Suppressor macrophage treated with lipopolysaccharide for 1 hour (primary cell): ENCODE measurements at places on chromosomes 6 and 20.

GRCh38 chr6:14791526-14791925 is 454.3 kb upstream of the JARID2 start:
- DNase-seq: peak; percentile 76

GRCh38 chr6:52927451-52927850 is 18.0 kb upstream of the GSTA3 start:
- no peak for DNase-seq

DNA sequence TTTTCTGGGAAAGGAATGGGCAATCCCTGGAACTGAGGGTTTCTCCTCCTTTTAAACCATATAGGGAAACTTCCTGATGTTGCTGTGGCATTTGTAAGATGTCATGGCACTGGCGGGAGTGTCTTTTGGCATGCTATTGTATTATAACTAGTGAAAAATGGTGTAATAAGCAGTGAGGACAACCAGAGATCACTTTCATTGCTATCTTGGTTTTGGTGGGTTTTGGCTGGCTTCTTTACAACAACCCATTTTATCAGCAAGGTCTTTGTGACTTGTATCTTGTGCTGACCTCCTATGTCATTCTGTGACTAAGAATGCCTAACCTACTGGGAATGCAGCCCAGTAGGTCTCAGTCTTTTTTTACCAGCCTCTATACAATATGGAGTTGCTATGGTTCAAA is 9.1 kb upstream of the DCBLD1 start:
- no peak for DNase-seq

DNA sequence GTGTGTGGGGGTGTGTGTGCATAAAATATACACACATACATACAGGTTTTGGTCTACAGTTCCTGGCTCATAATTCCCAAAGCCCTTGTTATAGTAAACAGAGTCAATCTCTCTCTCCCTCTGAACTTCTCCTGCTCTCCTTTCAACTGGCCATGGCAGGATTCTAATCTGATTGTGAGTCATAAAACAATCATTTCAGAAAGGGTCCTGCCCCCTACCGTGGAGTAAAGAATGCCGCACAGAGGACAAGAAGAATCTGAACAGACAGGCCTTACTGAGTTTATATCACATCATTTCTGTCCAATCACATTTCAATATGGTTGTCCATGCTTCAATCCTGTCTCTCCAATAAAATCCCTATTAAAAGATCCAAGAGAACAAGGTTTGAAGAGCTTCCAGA is 416.9 kb downstream of the FRK start:
- no peak for DNase-seq

DNA sequence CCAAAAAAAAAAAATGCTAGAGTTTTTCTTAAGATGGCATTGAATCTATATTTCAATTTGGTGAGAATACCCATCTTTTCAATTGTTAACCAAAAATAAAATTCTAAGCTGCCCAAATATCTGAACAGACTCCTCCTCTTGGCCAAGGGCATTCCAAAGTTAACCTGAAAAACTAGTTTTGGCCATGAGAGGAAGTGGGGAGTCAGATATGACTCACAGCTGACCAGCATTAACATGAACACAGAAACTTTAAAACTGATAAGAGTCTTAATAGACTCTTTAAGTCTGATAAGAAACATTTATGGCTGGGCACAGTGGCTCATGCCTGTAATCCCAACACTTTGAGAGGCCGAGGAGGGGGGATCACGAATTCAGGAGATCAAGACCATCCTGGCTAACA is 171.3 kb downstream of the FAXC start:
- DNase-seq: no peak

- DNase-seq: no peak
Measured at GRCh38 chr6:14730654-14731053, 515.2 kb upstream of the JARID2 start.

- DNase-seq: no peak
Measured at GRCh38 chr6:2732503-2733089, 18.1 kb downstream of the MYLK4 start.

DNA sequence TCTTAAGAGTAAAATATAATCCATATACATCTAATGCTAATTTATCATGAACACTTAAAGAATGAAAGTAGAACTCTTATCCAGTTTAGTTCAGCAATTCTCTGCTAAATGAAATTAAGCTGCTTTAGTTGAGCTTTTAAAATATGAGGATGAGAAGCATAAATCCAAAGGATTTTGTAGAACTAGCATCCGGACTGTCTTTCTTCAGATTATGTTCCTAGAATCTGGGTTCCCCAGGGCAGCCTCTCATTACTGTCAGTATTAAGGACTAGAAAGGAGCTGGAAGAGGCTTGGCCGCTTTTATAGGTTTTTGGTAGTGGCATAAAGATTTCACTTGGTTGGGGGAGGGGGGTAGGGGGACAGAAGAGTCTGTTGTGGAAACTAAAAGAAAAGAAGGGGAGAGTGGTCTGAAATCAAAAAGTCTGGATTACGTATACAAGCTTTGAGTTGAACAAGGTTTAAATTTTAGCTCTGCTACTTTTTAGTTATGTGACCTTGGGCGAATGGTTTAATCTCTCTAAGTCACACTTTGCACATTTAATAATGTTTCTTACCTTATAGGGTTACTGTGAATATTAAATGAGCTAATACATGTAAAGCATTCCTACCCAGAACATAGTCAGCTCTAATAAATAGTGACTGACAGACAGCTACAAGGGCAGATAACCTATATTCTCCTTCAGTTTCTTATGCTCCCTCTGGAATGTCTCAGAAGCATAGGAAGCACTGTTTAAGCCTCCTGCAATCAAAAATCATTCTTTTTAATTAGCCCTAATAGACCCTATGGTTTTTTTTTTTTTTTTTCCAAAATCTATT is 3.7 kb downstream of the SGK1 start:
- DNase-seq: no peak

DNA sequence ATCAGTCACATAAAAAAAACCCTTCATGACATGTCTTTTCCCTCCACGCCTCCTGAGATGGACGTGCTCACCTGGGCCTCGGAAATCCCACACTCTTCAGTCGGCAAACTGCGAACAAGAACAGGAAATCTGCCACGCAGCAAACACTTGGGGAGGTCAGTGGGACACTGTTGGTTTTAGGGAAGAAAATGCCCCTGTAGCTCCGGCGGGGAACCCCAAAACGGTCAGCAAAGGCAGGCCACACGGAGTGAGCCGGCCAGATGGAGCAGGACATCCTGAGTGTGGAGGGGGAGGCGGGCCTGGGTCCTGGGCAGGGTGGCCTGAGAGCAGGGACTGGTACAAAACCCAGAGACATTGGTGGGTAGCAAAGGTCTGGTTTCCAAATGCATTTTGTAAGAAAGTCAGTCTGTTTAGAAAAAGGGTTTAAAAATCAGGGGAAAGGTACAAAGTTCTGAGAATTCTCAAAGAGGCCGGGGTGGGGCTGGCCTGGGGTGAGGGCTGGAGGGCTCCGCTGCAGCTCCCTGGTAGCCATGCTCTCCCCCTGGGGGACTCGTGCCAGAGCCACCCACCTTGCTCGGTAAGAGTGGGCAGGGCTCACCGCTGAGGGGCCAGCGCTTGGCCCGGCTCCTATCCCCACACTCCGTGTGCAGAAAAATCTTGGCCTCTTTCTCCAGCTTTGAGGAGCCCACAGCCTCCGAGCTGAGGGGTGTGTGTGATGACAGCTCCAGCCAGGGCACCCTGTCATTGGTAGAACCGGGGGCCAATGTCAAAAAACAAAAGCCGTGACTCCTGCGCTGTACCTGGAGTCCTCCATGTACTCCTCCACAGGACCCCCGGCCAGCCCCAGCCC is 5.2 kb downstream of the SLC2A4RG start:
- no peak for DNase-seq

- no peak for DNase-seq
Measured at GRCh38 chr6:136923954-136924673, 2.0 kb downstream of the SLC35D3 start.

DNA sequence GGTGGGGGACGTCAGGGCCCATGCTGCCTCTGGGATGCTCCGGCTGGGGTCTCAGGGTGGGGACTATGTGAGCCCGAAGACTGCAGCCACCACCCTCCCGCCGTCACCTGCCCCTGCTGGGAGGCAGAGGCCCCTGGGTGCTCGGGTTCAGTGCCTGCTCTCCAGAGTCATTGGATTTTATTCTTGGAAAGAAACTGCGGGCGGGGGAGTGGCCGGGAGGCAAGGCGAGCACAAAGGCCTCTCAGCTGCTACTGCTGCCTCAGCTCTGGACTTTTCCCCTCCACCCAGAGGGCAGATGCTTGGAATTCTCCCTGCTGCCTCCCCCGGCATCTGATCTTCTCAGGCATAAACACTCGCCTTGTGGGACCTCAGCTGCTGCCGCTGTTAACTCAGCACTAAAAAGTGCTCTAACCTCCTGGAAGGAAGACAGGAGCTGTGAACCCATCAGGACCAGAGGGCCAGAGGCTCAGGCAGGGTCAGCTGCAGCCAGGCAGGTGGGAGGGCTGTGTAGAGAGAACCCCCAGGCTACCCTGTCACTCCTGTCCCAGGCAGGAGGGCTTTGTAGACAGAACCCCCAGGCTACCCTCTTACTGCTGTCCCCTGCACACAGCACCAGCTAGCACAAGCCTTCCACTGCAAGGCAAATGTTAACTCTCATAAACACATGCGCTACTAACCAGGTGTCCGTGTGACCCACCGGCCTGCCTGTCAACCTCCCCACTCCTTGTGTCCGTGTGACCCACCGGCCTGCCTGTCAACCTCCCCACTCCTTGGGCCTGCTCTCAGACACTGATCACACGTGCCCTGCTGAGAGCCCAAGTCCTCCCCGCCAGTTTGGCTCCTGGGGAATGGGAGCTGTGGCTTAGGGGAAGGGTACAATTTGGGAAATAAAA is 9.4 kb upstream of the FRMD1 start:
- no peak for DNase-seq

GRCh38 chr6:43948527-43949485 is 178.4 kb downstream of the MRPL14 start:
- DNase-seq: no peak

GRCh38 chr6:116876635-116877611 is at the start of gene RFX6:
Gene RFX6 (plus strand): TSS chr6:116877242. CDS start chr6:116877276, 34 bp downstream.
- DNase-seq: no peak

GRCh38 chr6:66970373-66970772 is 1263.3 kb upstream of the EYS start:
- no peak for DNase-seq

GRCh38 chr20:7935027-7935551 is 5.2 kb downstream of the HAO1 start:
- DNase-seq: peak; percentile 51

GRCh38 chr6:68691120-68691519 is 56.0 kb downstream of the ADGRB3 start:
- no peak for DNase-seq

- DNase-seq: no peak
Measured at GRCh38 chr6:56802584-56802983, 152.3 kb upstream of the BEND6 start.

DNA sequence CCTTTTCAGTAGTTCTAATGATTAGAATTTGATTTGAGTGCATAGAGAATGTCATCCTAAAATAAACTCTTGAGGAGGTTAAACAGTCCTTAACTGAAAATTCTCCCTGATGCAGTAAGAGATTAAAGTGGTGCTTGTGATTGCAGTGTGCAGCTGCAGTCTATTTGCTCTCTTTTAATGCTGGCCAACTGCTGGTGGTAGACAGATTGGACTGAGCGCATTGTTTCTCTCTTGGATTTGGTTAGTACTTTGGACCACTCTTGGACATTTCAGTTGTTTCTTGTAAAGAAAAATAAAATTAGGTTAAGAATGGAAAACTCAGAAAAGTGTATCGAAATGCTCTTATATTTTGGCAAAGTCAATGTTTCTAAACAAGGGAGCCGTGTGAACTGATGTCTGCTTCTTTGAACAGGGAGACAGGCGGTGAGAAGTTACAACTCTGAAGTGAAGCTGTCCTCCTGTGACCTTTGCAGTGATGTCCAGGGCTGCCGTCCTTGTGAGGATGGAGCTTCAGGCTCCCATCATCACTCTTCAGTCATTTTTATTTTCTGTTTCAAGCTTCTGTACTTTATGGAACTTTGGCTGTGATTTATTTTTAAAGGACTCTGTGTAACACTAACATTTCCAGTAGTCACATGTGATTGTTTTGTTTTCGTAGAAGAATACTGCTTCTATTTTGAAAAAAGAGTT is 127.2 kb downstream of the CD109 start:
- DNase-seq: no peak

DNA sequence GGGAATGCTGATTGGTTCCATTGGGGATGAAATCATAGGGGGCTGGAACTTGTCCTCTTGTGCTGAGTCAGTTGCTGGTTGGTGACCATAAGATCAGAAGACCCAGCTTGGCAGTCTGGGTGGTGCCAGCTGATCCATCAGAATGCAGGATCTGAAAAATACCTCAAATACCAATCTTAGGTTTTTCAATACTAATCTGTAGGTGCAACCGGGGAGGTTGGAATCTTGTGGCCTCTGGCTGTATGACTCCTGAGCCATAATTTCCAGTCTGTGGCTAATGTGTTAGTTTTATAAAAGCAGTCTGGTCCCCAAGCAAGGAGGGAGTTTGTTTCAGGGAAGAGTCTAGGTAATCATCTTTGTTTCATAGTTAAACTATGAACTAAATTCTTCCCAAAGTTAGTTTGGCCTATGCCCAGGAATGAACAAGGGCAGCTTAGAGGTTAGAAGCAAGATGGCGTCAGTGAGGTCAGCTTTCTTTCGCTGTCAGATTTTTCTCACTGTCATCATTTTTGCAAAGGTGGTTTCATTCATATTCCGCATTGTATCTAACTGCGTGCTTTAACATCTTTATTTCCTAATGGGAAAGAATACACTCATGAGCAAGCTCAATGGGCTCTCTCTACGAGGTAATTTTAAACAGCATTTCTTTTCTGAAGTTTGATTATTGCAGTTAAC is 2.0 kb downstream of the ARMH2 start:
- DNase-seq: peak; percentile 4

DNA sequence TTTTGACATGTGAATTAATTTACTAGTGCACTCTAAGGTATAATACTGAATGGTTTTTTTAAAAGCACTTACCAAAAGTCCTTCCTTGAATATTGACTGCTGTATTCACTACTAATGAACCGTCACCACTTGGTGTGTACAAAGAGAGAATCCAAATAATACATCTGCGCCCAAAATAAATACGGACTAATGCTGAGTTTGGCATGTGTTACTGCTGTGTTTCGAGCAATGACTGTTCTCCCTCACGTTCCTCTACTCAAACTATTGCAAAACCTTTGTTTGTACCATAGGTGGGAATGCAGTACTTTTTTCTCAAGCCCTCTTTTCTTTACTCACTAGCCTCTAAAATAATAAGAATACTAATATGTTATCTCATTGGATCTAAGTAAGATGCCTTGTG is 305.5 kb downstream of the QKI start:
- DNase-seq: no peak

GRCh38 chr6:154127657-154128056 is 88.6 kb downstream of the OPRM1 start:
- no peak for DNase-seq
